Hepatocyte (in vitro differentiated cells): ENCODE measurements at places on chromosomes 5 and 9. TPM values are rescaled to one million over a fixed set of nuclear protein-coding genes. Genes with fewer than 3 reads are reported as not detected.

Gene PCDHA3
- total RNA-seq = 0.84 and 1.1 TPM in 2 replicates

Gene FAM78A
- 0.27 and 0.52 TPM in 2 replicates for total RNA-seq

Gene MARVELD2
- total RNA-seq = 43.5 and 45.4 TPM in 2 replicates

Gene DPYSL3
- total RNA-seq = 70.4 and 78.0 TPM in 2 replicates

Gene SLC27A6
- 5.0 and 5.8 TPM in 2 replicates for total RNA-seq

Gene QRFP
- not detected in 2 replicates for total RNA-seq
